ENCODE measurements at places on chromosomes 13 and 19.

- DNase-seq = no peak
Observed at GRCh38 chr13:95382411-95382810, 81.2 kb upstream of the ABCC4 start.

DNA sequence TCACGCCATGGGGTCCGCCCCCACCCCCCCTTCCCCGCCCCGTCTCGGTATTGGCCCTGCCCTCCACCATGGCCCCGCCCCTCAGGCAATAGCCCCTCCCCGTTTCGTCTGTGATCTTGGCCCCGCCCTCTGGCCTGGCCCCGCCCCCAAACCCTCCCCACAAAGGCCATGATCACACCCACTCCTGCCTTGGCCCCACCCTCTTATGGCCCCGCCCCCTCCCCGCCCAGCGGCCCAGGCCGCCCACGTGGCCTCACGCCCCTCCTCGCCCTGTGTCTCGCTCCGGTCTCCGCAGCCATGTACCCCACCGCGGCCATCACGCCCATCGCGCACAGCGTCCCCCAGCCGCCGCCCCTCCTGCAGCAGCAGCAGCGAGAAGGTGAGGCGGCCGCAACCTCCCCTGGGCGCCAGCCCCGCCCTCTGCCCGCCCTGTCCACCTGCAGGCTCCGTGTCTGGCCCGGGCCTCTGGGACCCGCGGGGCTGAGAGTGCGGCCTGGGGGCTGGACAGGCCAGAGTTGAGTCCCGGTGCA, 61.3 kb downstream of the CELF5 start:
- DNase-seq = no peak

DNA sequence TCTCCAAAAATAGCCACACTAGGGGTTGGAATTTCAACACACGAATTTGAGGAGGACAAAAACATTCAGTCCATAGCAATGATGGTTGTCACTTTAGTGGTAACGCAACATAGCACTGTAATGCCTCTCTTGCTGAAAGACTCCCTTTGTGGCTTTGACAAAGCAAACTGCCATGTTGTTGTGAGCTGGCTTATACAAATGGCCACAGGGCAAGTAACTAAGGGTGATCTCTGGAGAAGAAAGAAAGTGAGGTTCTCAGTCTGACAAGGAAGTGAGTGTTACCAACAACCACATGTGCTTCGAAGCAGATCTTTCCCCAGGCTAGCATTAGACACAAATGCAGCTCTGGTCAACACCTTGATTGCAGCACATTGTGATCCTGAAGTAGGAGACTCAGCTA, 79.1 kb upstream of the PCDH17 start:
- DNase-seq = peak; percentile 57

DNA sequence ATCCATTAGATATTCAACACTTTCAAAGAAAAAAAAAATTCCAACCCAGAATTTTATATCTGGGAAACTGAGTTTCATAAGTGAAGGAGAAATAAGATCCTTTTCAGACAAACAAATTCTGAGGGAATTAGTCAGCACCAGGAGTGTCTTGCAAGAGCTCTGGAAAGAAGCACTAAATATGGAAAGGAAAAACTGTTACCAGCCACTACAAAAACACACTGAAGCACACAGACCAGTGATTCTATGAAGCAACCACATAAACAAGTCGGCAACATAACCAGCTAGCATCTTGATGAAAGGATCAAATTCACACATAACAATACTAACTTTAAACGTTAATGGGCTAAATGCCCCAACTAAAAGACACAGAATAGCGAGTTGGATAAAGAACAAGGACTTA, 368.4 kb upstream of the MIR17HG start:
- DNase-seq = no peak

- DNase-seq = no peak
Observed at GRCh38 chr19:39167461-39168257, 29.1 kb upstream of the NCCRP1 start.

DNA sequence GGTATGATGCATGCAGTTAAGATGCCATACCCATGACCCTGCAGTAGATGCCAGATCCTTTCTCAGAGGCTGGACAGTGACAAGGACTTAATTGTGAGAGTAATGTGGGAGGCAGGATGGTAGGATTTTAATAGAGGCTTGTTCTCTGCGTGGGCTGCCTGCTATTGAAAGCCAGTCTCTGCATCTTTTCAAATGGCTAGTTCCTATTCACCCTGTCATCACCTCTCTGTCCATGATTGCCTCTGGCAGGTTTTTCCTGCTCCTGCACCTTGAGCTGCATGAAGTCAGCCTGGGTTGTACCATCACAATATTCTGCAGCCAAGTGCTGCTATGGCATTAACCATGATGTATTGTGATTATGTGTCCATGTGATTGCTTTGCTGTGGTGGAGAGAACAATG, 440.5 kb downstream of the ITGBL1 start:
- no peak for DNase-seq

GRCh38 chr13:53327680-53328315, 299.2 kb downstream of the OLFM4 start:
- no peak for DNase-seq

- DNase-seq = no peak
Observed at GRCh38 chr13:96652506-96652905, 341.8 kb downstream of the OXGR1 start.

- no peak for DNase-seq
Observed at GRCh38 chr19:46387713-46388130, 25.6 kb downstream of the CCDC8 start.

- DNase-seq = peak; percentile 22
Observed at GRCh38 chr19:29467824-29468401, 57.9 kb upstream of the VSTM2B start.

DNA sequence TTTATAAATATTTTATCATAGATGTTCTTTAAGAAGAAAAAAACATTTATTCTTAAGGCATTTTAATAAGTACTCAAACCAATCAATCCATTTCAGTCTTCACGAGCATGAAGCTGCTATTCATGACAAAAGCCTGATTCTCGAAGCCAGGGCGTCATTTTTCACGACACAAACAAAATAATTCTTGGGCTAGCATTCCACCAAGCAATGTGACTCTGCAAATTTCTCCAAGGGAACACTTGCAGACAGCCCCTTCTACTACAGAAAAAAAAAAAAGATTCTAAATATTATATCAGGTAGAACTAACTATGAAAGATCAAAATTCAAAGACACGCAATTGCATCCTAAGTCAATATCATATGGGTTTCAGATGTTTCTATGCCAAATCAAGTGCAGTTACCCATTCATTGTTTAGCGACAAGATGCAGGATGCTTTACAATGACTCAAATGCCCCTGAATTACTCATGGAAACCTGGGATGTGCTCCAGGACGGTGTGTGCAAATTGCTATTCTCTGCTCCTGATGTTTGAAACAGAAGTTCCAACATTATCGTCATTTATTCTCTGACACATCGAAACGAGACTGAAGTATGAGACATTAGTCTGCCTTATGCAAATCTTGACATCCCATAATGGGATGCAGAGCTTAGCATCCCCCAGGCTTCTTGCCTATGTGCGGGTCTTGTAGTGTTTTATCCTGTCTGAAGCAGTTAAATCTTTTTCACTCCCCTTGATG, 517.7 kb downstream of the MYO16 start:
- no peak for DNase-seq

DNA sequence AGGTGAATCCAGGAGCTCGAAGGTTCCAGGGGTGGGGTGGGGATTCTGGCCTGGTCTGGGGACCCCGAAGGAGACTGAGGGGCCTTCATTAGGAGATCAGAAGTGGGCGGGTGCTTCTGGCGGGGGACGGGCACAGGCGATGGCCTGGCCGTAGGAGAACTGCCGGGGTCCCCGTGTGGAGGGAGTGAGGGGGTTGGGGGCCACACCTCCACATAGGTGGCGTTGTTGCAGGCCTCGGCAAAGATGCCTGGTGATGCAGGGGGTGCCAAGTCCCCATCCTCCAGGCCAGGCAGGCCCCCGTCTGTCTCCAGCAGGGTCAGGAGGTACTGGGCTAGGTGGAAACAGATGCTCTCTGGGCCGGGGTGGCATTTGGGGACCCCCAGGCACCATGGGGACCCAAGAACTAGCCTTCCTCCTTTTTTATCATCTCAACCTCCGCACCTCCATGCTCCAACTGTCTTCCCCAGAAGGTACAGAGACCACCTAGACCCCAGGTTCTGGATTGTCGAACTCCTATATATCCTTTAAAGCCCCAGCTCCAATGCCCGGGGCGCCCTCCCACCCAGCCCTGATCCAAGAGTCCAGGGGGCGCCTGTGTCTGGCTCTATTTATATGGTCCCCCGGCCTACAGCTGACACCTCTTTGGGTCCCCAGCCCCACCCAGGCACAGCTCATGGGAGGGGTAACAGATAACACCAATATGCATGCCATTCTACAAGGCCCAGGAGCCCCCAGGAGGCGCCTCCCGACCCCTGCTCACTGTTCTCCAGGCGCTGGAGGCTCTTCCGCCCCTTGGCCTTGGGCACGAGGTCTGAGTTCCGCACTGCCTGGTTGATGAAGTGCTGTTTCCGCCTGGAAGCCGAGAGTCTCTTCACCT, 8.2 kb downstream of the RNU6-9 start:
- DNase-seq = no peak

- DNase-seq = no peak
Observed at GRCh38 chr19:5936292-5936592, 22.2 kb downstream of the CAPS start.

- DNase-seq = no peak
Observed at GRCh38 chr13:48401480-48401879, 11.4 kb downstream of the LPAR6 start.

- peak; percentile 91 for DNase-seq
Observed at GRCh38 chr13:71613066-71613745, 253.8 kb downstream of the DACH1 start.

DNA sequence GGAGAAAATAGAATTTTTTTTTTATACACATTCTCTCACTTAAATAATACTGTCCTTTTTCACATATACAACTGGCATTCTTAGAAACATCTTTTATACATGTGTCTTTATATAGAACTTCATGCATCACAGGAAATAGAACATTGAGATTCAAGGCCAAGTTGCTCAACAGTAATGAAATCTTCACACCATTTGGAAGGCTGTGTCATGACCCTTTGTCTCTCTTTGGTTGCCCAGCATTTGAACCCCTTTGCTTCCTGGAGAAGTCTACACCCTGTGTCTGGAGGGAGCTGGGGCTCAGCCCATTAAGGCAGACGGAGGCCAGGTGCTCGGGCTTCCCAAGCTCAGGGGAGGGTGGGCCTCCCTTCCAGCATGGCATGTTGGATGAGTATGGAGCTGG, 41.1 kb downstream of the B3GLCT start:
- no peak for DNase-seq

Data from AML-193 (cell line).